ENCODE measurements at places on chromosomes 4 and X.

GRCh38 chrX:38103857-38104812 lies 97.8 kb downstream of the SYTL5 start:
- no peak for DNase-seq

- no peak for DNase-seq
These were observed 1324.2 kb downstream of the TECRL start for GRCh38 chr4:63085091-63085490.

- no peak for DNase-seq
These were observed 137.1 kb upstream of the TBL1X start for GRCh38 chrX:9327747-9328145.

DNA sequence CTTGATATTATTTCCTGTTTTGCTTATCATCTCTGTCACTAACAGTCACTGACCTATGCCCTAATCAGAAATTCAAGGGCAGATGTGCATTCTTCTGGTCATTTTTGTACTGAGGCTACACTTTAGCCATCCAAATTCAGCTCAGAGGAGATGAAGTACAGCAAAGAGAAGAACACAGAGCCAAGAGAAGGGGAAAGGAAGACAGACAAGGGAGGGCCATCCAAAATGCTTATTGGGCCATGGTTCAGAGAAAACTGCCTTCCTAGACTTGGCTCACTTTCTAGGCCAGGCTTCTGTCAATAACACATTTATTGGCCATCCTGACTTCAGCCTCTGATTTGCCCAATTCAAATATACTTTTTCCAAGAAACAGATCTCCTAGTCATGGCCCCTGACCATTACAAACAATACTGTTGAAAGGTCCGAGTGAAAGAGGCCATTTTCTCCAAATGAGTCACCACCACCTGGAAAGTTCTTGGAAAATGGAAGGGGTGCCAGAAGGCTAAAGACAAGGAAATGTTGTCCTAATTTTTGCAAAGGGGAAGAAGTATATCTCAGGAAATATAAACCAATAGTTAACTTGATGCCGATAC lies 56.4 kb downstream of the DCX start:
- DNase-seq = no peak

- DNase-seq = no peak
These were observed 89.1 kb upstream of the CBR4 start for GRCh38 chr4:169098969-169099690.

DNA sequence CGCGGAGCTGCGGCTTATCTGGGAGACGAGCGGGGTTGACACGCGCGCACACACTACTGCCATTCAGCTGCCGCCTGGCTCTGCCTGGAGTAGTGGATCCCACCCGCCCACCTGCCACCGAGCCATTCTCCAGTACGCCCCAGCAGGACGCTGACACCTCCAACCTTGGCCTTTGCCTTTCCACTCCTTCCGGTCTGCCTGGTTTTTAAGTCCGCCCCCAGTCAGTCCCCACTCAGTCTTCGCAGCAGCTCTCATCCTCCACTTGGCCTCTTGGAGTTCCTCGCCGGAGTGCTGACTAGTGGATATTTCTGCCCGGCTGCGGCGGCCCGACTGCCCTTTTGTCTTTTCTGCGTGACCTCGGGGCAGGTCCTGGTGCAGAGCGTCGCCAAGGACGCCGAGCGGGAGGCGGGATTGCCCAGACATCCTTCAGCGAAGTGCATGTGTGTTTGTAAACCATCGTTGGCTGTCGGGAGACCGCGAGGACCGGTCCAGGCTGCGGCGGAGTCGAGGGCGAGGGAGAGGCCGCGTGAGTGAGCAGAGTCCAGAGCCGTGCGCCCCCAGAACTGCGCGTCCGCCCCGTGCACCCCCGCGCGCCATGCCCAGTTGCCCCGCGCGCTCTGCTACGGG lies 1.1 kb downstream of the SLIT2 start:
- DNase-seq = no peak

DNA sequence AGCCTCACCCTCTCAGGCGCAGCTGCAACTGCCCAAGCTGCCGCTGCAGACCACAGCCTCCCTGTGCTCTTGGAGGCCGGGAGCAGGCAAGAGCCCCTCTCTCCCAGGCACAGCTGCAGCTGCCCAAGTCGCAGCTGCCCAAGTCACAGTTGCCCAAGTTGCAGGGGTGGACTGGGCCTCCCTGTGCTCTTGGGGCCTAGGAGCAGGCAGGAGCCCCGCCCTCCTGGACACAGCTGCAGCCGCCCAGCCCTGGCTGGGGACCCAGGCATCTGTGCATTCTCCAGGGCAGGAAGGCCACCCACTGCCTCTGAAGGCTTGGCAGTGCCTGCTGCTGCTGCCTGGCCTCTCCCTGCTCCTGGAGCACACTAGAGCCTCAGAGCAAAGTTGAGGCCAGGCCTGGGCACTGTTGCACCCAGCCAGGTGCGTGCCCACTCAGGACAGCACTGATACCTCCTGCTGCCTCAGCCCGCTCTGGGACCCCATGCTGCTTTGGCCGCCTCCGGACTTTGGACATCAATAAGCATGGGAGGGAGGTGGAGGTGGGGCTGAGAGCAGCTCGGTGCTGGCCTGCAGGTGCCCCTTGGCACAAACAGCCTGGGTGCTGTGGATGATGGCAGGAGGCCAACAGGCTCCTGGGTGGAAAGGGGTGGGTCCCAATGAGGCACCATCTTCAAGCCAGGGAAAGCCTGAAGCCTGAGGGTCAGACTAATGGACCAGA lies 247.5 kb downstream of the PDGFC start:
- DNase-seq = no peak

- no peak for DNase-seq
These were observed 12.7 kb downstream of the ADAM29 start for GRCh38 chr4:174930895-174931294.

DNA sequence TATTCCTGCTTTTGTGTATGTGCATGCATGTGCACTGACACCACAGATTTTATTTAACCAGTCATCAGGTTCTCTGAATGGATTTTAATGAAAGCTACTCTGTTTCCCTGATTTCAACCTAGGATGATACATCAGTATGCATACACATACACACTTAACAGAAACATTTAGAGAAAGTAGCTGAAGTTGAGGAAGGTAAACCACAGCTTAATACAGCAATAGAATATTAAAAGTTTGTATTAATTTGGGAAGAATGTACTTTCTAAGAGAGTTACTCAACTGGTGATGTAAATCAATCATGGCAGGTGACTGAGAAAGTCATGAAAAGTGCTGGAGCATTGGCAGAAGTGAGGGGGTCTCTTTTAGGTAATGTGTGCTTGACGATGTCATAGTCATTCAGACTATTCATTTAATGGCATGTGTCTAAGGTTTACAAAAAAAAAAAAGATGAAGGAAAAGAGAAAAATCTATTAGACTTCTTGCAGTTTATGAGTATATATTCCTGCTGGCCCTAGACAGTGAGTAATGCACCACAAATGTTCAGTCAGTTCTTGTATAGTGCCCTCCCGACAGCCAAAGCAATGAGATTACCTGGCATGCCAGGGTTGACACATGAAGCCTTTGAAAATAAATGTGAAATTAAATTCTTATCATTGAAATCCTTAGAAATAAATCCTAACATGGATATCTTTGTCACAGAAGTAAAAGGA lies 187.6 kb downstream of the RAPGEF2 start:
- no peak for DNase-seq

GRCh38 chrX:1591863-1592469 lies 562 bp downstream of the AKAP17A start:
- DNase-seq = no peak

DNA sequence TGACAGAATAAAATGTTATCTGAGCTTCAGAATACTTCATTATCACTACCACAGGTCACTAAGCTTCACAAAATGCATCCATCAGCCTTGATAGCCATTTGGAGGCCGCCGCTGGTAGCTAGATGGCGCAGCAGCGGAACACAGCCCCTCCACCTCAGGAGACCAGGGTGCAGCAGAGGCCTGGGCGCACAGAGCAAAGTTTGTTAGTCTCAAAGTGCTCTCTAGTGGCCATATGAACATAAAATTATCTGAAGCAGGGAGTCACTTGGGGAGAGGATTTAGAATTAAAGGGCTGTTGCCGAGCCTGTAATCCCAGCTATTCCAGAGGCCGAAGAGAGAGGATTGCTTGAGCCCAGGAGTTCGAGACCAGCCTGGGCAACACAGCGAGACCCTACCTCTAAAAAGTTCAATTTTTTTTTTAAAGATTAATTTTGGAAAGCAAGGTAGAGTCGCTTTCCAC lies 8.1 kb upstream of the DCTD start:
- DNase-seq = peak; percentile 31

DNA sequence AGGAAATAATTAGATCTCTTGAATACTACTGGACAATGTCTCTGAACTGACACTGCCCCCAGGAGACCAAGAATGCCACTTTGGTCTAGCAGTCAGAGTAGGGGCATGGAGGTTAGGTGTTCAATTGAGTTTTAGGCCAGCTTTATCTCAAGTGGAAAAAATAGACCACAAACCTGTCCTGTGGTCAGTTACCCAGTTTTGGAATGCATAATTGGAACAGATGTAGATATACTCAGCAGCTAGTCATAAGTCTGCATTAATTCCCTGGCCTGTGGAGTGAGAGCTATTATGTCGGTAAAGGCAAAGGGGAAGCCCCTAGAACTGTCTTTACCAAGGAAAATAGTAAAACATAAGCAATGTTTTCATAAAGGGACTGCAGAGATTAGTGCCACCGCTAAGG lies 587.7 kb downstream of the GLUD2 start:
- DNase-seq = no peak

DNA sequence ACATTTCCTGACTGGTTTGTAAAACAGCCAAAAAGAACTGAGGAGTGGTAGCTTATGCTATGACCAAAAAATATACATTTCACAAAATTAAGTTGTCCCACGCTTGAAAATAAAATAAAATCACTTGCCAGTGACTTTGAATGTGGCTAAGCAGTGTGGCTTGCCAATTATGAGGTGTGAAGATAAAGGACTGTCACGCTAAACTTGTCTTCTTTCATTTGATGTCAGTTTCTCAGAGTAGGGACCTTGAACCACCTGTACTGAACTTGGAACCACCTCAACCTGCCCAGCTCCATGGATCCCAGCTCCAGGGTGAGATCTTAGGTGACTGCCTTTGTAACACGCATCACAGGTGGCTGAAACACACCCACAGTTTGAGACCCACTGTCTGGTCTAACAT lies 113.7 kb upstream of the TBL1X start:
- no peak for DNase-seq
